ENCODE measurements at places on chromosomes 3 and 15.
A peak's percentile ranks its signal among the peaks of the same experiment; 100 is the strongest.

- no peak for DNase-seq
These were observed 156.2 kb downstream of the TMCO5A start for GRCh38 chr15:38090678-38091077.

GRCh38 chr15:28993720-28994053, 107.9 kb downstream of the APBA2 start:
- no peak for DNase-seq

GRCh38 chr3:45874677-45875346, 11.5 kb upstream of the CCR9 start:
- DNase-seq, result no peak

DNA sequence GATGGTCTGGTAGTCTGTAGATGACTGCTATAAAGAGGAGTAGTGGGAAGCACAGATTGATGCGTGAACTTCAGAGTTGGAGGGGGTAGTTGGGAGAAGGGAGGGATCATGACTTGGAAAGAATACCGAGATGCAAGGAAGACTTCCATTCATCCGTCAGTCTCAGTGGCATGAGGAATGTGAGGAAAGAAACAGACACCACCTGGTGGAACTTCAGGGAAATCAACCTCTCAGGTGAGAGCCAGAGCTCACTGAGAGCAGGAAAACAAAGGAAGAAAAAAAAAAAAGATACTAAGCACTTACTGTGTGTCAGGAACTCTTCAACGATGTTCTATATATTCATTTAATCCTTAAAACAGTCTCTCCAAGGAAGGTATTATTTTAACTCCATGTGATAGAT, 172.4 kb downstream of the OXSM start:
- DNase-seq, result no peak

GRCh38 chr3:183381179-183381578, 47.2 kb downstream of the MCF2L2 start:
- DNase-seq, result no peak

- no peak for DNase-seq
These were observed 114.8 kb downstream of the FRMD4B start for GRCh38 chr3:69271098-69271497.

DNA sequence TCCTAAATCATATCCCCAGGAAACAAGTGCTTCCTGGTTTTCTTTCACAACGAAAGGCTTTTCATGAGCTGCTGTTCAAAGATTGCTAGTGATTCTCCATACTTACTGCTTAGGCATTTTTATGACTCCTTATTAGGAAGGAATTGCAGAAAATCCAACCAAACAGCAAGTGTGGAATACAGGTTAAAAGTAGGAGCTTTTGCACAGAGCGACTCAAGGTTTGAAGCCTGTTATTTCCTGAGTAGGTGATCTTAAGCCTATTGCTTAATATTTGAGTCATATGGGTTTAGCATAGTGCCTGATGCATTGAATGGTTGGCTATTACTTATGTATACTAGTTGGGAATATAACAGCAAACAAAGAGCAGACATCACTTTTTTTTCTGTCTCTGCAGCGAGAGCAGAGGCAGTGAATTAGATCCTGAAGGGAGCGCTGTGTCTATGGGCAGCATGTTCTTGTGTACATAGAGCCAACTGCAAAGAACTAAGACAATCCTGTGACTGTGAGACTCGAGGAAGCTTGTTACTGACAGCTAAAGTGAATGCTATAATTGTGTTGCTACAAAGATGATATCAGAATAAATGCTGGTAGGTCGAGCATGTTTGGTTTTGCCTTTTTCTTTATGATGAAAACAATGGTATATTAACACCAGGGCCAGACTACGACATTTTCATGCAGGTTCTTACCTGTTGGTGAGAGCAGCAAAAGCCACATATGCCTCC, 6.3 kb downstream of the TM4SF1 start:
- peak; percentile 39 for DNase-seq

DNA sequence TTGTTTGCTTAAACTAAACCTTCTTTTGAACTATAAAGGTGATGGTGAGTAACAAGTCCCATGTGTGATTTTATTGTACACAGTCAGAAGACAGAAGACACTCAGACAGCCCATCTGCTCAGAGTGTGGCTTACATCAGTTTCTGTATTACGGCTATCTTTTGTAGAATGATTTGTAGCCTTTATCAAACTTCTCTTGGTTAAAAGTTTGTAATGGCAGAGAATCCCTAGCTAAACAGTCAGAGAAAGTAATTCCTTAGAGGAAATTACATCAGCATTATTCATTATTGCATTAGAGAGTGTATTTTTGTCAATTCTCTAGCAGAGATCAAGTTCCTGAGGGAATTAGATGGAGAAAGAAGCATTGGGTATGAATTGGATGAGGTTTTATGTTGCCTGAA, 500.8 kb downstream of the CNTN4 start:
- no peak for DNase-seq

GRCh38 chr15:51793521-51794305, 35.7 kb upstream of the TMOD3 start:
- DNase-seq, result no peak

DNA sequence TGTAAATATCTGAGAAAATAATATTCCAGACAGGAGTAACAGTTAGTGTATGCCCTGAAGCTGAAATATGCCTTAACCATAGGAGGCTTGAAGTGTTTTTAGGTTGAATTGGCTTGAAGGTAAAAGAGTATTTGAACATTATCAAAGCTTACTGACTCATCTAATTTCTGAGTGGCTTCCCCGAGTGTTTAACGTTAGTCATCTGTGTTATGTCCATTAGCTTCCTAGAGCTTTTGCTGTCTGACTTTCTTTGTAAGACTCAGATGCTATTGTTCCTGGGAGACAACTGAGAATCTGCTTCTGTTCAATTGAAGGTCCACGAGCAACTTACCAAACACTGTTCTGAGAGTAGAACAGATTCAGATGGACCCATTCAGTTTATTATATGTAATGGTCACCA, 656.8 kb upstream of the NECTIN3 start:
- no peak for DNase-seq

GRCh38 chr3:88947013-88947412, 160.4 kb upstream of the EPHA3 start:
- DNase-seq, result no peak

GRCh38 chr3:142852009-142852408, 36.9 kb downstream of the PCOLCE2 start:
- no peak for DNase-seq

GRCh38 chr15:26212109-26212508, 349.0 kb upstream of the ATP10A start:
- DNase-seq, result no peak

DNA sequence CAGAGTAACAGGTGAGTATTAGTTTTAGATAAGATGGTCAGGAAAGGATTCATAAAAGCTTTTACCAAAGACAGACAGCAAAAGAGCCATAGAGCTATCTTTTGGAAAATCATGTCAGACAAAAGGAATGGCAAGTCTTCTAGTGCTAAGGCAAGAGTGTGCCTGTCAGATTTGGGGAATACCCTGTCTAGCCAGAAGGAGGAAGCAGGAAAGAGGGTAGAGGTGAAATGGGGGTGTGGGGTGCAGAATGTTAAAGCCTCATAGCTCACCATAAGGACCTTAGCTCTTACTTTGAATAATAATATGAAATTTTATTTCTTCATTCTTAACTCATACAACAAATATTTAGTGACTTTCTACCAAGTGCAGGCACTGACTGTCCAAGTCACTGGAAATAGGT, 512.1 kb upstream of the ROBO2 start:
- no peak for DNase-seq

- no peak for DNase-seq
These were observed 843.2 kb downstream of the CADM2 start for GRCh38 chr3:85801955-85802354.

- no peak for DNase-seq
These were observed 5.9 kb downstream of the BCL2L10 start for GRCh38 chr15:52106641-52107040.

DNA sequence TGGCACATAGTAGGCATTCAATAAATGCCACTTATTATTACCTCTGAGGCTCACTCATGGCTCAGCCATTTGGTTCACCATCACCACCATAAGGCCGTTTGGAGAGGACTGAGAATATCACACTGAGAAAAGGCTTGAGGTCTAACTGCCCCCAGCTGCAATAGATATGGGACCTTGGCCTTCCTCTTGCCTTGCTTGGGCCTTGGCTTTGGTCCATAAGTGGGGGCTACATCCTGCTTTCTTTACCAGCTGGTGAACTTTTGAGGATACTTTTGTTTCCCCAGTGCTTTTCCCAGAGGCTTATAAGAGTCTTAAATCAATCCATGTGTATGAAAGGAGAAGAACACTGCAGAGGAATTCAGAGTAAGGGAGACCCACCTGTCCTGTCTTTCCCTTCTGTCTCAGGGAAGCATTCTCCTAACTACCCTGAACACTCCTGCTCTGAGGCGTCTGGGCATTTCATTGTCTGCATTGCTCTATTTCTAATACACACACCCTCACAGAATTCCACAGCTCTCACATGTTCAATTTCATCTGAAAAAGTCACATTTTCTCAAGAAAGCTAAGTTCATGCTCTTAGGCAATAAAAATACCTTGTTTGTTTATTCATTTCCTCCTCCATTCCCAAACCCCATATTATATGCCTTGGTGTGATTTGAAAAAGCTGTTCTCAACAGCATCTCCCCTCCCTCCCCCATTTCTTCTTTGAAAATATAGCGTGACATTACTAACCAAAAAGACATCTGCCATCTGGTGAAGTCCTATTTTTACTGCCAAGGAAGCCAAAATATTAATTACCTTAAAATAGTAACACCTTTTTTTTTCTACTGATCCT, 22.5 kb upstream of the KCNMB2 start:
- no peak for DNase-seq

GRCh38 chr3:143737065-143737464, 111.2 kb downstream of the SLC9A9 start:
- no peak for DNase-seq

DNA sequence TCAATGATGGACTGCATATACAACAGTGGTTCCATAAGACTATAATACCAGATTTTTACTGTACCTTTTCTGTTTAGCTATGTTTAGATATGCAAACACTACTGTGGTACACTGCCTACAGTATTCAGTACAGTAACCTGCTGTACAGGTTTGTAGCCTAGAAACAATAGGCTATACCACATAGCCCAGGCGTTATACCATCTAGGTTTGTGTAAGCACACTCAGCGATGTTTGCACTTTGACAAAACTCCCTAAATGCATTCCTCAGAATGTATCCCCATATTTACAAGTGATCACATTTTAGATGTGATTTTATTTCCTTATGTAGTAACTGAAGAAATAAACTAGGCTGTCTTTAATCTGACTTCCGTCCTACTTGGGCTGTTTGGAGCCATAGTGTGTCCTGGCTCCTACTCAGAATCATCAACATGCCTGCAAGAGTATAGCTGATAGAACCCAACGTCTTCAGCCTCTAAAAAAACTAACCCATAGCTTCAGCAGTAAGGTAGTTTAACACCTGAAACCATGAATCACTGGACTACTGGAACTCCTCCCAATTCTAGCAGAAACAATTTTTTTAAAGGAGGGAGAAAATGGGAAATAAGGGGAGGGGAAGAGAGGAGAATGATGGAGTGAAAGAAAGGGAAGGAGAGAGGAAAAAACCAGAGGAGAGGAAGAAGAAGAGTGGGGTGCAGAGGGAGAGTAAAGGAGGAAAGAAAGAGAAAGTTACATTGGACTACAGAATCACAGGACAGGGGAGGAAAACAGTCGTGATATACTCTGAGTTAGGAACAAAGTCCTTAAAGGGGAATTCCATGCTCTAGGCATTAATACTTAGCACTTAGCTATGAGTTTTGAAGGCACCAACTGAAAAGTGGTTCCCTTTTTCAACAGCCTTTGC, 67.7 kb upstream of the PLXND1 start:
- DNase-seq, result no peak

DNA sequence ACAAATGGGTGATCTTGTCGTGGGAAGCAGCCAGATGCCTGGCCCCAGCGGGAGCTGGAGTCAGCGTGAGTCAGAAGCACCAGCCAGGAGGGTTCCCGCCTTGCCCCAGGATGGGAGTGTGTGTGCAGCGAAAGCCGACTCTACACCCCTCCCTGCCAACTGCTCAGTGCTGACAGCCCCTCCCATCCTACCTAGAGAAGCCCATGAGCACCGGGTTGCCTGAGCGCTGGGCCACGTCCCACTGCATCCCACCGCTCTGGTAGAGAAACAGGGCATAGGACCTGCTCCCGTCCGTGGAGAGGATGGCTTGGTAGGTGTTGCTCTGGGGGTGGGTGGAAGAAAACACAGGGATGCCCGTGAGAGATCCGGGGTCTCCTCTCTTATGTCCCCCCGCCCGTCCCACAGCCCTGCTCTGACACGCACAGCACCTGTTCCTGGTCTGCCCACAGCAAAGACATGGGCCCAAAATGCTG, 42.9 kb downstream of the MUC4 start:
- no peak for DNase-seq

GRCh38 chr3:119195151-119195476, 21.7 kb downstream of the UPK1B start:
- no peak for DNase-seq

- DNase-seq, result no peak
These were observed 6.6 kb downstream of the GPX1 start for GRCh38 chr3:49351521-49352011.

- no peak for DNase-seq
These were observed 658 bp downstream of the EOGT start for GRCh38 chr3:69012800-69013252.

DNA sequence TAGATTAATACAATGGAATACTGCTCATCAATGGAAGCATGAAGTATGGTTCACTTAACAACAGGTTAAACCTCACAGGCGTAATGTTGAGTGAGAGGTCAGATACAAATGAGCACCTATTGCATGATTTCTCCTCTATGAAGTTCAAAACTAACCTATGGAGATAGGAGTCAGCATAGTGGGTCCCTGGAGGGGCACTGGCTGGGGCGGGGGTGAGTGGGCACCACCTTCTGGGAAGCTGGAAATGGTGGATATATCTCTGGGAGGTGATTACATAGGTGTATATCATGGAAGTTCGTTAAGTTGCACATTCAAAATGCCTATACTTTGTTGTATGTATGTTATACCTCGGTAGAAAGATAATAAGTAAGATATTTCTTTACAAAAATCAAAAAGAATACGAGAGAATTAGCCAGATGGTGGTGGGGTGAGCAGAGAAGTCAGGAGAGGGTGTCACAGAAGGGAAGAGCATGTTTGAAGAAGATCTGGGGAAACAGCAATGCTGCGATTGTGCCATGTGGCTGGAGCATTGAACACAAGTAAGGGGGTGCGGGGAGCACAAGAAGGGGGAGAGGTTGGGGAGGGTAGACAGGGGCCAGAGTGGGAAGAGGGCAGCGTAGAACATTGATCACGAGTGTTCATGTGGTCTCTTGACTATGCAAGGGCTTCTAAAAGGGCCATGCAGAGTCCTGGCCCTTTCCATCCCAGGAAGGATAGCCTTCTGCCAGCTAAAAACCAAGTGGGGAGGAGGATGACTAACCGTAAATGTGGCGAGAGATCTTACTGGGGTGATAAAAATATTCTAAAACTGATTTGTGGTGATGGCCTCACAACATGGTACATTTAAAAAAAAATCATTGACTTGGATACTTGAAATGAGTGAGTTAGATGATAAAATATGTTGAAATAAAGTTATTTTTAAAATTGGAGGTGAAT, 30.2 kb downstream of the ITGA11 start:
- no peak for DNase-seq

DNA sequence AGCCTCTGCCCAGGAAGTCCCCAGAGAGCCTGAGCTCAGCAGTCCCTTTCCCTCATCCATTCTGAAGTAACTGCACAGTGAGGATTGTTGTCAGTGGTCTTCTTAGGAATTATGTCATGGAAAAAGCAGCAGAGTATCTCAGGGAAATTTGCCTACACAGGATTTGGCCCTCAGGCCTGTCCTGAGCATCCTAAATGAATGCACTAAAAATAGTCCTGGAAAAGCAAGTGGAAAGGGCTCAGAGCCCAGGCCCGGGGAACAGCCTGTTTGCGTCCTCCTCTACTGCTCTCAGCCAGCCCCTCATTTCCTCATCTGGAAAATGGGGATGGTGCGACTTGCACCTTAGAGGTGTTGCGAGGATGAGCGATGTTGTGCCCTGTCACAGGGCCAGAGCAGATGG, 21.6 kb downstream of the LYSMD4 start:
- DNase-seq, result no peak
